ENCODE measurements at places on chromosomes 16 and 17.

- no peak for DNase-seq
Observed at GRCh38 chr16:55151561-55152305, 172.3 kb upstream of the IRX6 start.

DNA sequence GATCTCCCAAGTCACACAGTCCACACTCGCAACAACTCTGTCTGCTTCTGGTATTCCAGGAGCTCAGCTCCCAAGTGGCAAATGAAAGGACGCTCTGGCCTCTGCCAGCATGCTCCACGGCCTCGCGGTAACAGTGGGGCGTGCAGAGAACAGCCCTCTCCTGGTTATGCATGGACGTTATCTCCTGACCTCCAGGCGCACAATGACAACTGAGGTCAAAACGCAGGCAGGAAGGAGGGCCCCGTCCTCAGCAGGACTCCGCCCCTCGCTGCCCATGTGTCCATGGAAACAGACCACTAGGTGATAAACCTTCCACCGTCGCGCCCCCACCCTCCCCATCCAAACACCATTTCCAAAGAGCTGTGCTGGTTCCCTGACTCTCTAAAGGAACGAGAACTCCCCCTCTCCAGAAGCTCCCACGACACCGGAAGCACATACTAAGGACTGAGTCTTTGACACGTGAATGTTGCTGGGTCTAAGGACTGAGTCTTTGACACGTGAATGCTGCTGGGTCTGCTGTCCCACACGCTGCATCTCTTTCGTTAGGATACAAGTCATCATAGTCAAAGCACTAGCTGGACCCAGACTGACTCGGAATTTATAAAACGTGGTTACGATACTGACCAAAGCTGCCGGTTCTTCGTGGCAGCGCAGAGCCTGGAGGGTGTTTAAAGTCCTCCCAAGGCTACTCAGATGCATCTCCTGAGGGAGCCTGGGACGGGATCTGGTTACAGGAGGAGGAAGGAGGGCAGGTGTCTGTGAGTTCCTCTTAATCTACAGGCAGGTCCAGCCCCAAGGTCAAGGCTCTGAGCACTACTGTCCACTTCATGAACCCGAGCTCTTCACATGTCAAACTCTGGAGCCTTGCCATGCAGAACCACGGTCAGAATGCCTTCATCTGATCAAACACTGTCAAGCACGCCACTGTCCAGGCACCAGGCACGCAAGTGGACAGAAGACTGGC, 43.9 kb downstream of the KLHDC4 start:
- DNase-seq, result no peak

- DNase-seq, result no peak
Observed at GRCh38 chr17:62995377-62995885, 29.4 kb downstream of the TANC2 start.

DNA sequence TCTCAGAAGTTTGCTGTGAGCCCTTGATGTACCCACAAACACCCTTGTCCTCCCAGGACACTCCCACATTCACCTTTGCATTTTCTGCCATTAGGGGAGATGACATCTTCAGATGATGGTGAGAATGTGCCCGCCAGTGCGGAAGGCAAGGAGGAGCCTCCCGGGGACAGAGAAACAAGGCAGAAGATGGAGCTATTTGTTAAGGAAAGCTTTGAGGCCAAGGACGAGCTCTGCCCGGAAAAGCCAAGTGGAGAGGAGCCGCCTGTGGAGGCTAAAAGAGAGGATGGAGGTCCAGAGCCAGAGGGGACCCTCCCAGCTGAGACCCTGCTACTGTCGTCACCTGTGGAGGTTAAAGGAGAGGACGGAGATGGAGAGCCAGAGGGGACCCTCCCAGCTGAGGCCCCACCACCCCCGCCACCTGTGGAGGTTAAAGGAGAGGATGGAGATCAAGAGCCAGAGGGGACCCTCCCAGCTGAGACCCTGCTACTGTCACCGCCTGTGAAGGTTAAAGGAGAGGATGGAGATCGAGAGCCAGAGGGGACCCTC, 17.0 kb downstream of the TAF1C start:
- no peak for DNase-seq

- DNase-seq, result no peak
Observed at GRCh38 chr16:70784692-70785555, 16.0 kb downstream of the VAC14 start.

DNA sequence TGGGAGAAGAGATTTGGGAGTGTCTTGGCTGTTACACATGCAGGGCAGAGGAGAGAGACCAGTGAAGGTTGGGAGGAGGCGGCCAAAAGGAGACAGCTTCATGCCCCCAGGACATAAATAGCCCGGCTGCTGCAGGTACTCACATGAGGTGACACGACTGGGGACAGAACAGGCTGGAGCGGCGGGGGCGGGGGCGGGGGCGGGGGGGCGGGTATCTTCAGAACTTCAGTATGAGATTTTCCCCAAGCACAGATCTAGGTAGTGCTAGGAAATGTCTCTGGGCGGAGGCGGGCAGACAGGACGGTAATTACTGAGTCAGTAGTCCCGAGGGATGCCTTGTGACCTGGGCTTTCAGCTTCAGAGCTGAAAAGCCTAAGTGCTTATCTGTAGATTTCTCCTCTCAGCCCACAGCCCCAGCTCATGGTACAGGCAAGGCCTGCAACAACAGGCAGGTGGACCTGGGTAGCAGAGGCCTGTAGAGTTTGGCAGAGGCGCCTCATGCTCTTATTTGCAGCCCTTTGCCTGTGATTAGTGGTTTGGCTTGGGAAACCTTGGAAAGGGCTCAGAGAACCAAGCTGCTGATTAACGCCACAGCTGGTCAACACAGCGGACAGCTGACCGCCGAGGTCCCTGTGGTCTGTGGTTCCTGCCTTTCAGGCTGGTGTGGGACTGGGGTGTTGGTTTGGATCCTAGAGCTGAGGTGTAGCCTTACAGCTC, 24.5 kb downstream of the UNK start:
- DNase-seq, result peak; percentile 24

DNA sequence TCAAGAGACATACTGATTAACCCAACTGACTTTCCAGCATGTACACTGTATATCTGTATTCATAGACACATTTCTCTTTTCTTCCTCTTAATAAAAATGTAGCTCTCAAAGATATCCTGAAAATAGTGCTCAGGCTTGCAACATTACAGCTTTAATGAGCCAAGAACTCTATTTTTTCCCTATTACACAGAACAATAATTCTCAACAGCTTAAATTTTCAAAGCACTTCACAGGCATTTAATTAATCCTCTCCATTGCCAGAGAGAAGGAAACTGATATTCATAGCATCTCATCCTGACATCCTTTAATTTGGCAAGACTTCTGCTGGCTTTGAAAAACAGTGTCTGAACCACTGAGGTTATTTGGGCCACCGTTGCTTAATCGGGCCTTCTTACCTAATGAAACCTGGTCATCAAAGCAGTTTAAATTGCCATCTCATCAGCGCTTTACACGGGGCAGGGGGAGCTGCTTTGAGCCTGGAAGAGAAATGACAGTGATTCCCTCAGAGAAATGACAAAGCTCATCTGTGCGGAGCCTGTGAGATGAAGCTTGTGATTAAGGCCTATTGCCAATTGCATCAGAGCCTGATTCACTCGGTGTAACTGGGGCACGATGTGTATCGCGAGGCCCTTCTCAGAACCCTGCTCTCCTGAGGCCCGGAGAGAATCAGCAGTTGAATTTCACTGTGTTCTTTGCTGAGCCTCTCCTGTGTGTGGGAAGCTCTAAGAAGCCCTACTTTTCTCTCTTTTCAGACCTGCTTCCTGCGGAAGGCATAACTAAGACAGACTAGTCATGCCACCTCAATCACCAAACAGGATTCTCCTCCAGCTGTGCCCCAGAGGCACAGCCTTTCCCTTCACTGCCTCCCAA, 8.5 kb upstream of the SIAH1 start:
- no peak for DNase-seq

DNA sequence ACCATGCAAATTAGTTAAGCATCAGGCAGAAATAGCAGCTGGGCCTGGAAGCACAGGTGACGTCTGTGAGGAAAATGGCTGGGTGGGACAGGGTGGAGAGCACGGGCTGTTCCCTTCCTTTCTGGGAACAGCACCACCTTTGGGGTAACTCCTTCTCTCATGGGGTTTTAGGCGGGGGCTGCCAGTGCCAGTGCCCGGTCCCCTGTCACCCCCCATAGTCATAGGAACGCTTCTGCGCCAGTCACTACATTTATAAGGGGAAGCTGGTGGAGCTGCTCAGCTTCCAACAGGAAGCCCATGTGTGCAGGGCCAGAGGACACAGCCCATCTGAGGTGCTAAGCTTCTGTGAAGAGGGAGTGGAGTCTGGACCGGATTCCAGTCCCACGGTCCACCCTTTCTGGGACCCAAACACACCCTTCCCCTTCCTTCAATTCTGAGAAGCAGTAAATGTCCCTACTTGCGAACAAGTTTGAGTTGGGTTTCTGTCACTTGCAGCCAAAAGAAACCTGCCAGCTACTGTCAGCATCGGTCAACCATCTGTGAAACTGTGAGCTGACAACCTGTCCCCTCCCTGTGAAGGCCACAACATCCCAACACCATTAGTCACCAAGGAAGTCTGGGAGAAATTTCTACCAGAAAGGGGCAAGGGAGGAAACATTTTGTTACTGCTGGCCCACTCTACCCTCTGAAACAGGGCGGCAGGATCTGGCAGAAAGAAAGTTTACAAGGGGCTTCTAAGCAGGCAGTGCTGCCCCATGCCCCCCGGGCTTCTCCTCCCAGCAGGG, 86.0 kb upstream of the AMZ2 start:
- DNase-seq, result no peak

- DNase-seq, result no peak
Observed at GRCh38 chr17:4086041-4086483, 56.8 kb downstream of the ZZEF1 start.

DNA sequence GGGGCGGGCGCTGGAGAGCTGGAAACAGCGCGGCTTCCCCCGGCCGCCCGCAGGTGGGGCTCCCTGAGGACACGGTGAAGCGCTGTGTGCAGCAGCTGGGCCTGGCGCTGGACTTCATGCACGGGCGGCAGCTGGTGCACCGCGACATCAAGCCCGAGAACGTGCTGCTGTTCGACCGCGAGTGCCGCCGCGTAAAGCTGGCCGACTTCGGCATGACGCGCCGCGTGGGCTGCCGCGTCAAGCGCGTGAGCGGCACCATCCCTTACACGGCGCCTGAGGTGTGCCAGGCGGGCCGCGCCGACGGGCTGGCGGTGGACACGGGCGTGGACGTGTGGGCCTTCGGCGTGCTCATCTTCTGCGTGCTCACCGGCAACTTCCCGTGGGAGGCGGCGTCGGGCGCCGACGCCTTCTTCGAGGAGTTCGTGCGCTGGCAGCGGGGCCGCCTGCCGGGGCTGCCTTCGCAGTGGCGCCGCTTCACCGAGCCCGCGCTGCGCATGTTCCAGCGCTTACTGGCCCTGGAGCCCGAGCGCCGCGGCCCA, 27.8 kb downstream of the SBK1 start:
- no peak for DNase-seq

DNA sequence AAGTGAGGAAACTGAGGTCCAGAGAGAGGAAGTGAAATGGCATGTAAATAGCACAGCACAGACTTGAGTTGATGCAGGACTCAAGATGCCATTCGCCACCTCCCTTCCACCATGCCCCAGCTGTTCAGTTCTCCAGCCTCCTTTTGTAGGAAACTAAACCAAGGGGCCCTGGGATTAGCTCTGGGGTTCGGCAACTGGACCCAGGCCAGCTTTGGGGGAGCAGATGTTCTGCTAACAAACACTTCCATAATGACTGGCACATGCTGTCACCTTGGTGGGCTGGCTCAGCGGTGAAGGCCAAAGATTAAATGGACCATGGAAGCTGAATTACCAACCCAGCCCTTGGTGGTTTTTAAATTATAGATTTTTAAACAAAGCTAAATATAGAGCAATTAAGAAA, 77.0 kb downstream of the IRX6 start:
- DNase-seq, result no peak

- no peak for DNase-seq
Observed at GRCh38 chr17:69503711-69504110, 89.2 kb downstream of the MAP2K6 start.

DNA sequence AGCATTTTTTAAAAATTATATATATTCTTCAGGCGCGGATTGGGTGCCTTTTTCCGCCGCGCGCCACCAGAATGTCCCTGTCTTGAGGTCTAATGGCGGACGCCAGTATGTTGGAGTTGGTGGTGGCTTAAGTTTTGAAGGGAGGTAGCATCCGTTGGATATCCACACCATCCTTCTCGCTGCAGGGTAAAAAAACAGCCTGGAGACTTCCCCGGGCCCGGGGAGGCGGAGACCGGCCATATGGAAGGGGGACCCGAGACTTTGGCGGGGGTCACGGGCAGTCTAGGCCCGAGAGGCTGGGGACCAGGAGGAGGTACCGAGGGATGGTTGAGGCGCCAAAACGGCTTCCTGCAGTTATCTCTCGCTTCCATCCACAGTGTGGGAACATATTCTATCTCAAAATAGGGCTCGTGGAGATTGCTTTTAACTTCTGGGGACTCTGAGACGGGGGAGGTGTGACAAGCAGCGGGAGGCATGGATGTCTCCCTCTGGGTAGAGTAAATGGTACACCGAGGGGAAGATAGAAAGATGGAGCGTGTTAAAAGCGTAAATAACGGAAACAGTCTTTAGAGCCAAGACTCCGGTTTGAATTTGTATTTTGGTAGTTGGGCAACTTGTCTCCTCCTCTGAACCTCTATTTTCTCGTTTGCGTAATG, at the start of gene SF3B3:
SF3B3 (plus strand) TSS at position 74 of the 656 bp plus-strand sequence. CDS start 2,841 bp downstream, outside the sequence.
- peak; percentile 63 for DNase-seq

GRCh38 chr16:920051-920681, 50.6 kb downstream of the LMF1 start:
- DNase-seq, result no peak

- no peak for DNase-seq
Observed at GRCh38 chr16:78436846-78437245, 337.4 kb downstream of the WWOX start.

- DNase-seq, result no peak
Observed at GRCh38 chr17:81230043-81230820, 7.5 kb upstream of the CEP131 start.

GRCh38 chr16:48409839-48410632, 24.8 kb upstream of the SIAH1 start:
- no peak for DNase-seq

GRCh38 chr17:48579760-48580554, 1.8 kb upstream of the HOXB4 start:
- no peak for DNase-seq

DNA sequence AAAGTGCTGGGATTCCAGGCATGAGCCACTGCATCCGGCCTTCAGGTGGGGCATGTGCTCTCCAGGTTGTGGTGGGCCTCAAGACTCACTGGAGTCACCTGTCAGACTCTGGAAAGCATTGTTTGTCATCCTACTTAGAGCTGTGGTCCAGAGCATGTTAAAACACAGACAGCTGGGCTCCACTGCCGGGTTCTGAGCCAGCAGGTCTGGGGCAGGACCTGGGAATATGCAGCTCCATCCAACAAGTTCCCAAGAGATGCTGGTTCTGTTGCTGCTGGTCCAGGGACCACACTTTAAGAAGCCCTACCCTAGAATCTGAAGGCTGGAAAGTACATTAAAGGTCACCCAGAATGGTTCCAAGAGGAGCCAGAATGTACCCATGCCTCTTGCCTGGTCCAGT, 75.3 kb downstream of the GAS7 start:
- no peak for DNase-seq

GRCh38 chr17:81885454-81885853, 5.9 kb downstream of the ALYREF start:
- DNase-seq, result no peak

Measured in prostate gland (tissue), 2 donors.